Left ventricle myocardium superior (tissue), 1 donor: ENCODE measurements at places on chromosomes 13 and 19.

- no peak for DNase-seq
These were observed 20.7 kb upstream of the ZNF507 start for GRCh38 chr19:32324631-32325285.

- no peak for DNase-seq
These were observed 89.3 kb upstream of the UQCRFS1 start for GRCh38 chr19:29302002-29302928.

GRCh38 chr19:45542234-45542668 is 35.0 kb downstream of the VASP start:
- DNase-seq: no peak

GRCh38 chr19:43605875-43606568 is 5.9 kb upstream of the SRRM5 start:
- DNase-seq: no peak

- no peak for DNase-seq
These were observed 1.3 kb downstream of the PTBP1 start for GRCh38 chr19:798415-799075.

- no peak for DNase-seq
These were observed 49.6 kb downstream of the ABCC4 start for GRCh38 chr13:95251641-95252040.

DNA sequence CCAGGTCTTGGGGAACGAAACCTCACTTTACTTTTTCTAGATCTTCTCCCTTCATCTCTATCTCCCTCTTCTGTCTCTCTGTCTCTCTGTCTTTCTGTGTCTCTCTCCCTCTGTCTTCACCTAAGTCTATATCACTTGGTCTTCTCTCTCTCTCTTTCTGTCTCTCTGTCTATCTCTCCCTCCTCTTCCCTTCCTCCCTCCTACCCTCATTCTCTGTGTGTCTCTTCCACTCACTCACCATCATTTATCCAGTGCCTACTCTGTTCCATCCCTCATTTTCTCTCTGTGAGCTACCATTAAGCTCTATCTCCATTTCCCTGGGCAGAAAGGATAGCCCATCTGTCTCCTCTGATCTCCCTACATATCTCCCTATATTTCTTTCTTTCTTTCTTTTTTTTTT is 32.2 kb upstream of the FBL start:
- DNase-seq: no peak

- no peak for DNase-seq
These were observed 7.7 kb downstream of the ATP4B start for GRCh38 chr13:113650275-113650674.

DNA sequence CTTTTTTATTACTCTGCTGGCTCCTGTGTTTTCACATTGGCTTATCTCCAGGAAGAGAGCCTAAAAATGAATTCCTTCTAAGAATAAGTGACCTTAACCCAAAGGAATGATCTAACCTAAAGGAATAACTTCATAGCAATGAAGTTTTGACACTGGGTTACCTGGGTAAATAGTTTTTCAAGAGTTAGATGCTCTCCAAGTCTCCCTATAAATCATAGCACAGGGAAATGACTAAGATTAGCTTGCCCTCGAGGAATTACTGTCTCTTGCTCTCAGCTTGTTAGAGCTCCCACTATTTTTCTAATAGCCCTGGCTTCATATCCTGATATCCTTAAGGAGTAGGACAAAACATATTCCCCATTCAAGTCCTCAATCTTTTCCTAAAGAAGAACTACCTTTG is 66.3 kb downstream of the SPRY2 start:
- DNase-seq: no peak

- DNase-seq: no peak
These were observed 6.8 kb upstream of the ZNF765 start for GRCh38 chr19:53388168-53388567.

DNA sequence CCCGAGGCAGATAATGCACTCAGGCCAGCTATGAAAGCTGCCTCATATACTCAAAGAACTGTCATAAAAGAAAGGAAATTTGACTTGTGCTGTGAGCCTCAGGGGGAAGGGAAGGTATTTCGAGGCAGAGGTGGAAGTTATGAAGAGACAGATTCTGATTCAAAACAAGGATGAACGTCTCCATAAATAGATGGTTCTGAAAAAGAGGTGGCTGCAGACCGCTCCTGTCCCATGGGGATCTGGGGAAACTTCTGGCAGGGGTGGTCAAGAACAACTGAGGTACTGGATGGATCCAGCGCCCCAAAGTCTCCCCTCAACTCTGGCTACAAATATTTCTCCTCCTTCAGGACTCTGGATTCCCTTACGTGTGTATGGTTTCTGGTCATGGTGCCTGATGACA is 168.1 kb upstream of the IRS2 start:
- DNase-seq: no peak

DNA sequence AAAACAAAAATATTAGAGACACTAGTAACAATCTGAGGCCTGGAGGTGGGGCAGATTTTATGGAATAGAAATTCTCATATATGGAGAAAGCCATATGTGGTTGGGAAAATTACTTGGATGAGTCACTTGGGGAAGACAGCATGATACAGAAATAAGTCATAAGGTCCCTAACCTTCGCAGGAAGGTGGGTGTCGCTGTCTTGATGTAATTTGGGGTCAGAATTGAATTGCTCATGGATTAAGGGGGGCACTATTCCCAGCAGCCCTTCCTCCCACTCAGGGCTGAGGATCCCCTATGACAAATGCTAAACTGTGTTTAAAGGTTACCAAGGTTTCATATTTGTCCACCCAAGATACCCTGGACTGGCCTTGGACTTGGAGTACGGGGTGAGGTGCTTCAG is 5.0 kb downstream of the RDH8 start:
- no peak for DNase-seq

- no peak for DNase-seq
These were observed 569 bp downstream of the POLR1D start for GRCh38 chr13:27622102-27622820.

GRCh38 chr13:103965506-103966243 is 899.5 kb upstream of the SLC10A2 start:
- no peak for DNase-seq

DNA sequence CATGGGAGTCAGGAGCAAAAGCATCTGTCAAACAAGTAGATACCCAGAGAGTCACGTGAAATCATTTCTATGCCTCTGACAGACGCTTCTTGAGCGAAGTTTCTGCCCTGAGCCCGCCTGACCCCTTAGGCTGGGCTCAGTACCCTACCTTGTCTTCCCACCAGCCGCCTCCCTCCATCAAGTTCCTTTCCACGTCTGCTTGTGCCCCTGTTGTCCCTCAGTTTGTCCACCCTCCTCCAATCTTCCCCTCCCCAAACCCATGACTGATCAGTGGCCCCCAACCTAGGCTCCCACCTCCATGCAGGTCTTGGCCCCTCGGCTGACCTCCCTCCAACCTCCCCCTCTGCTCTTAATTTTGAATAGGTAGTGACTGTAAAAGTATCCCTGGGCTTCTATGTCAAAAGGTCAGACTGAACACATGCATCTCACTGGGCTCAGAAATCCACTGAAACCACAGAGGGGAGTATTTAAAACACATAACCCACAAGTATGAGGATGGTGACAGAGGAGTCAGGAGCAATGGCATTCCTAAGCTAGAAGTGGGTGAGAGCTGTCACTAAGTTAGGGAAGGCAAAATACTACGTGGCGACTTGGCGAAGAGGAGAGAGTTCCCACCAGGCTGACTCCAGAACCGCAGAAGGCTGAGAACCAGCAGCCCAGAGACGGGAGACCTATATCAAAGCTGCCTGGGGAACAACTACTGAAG is 1.7 kb upstream of the ZNF446 start:
- DNase-seq: no peak

GRCh38 chr13:36818804-36819738 is at the start of gene RFXAP:
TSS of gene RFXAP (plus strand) at chr13:36819222. CDS start at chr13:36819358, 136 bp downstream.
- peak; percentile 97 for DNase-seq

GRCh38 chr19:14006766-14007562 is 844 bp upstream of the RFX1 start:
- DNase-seq: peak; percentile 91

- no peak for DNase-seq
These were observed 79.5 kb upstream of the SERP2 start for GRCh38 chr13:44293908-44294735.

DNA sequence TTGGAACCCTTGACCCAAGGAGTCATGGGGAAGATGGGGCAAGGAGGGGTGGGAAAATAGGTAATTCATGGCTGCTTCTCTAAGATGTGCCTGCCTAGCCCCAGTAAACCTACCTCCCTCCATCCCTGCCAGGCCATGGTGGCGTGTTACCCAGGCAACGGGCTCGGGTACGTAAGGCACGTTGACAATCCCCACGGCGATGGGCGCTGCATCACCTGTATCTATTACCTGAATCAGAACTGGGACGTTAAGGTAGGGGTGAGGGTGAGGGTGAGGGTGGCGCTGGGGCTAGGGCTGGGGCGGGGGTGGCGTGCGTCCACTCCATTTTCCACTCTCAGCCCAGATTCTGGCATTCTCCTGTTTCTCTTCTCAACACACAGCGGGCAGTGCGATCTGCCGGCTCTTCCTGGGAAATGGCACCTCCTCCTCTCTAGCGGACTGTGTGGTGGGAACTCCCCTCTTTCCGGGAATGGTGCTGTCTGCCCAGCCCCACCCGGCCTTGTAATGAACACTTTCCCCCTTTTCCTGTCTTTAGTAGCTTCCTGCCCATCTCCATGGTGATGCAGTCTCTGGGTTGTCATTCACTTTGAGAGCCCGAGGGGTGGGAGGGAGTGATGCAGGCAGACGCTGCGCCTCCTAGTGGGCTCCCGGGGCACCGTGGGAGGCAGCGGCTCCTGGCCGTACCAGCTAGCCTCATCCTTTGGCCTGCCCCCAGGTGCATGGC is 7.6 kb downstream of the EGLN2 start:
- peak; percentile 84 for DNase-seq

DNA sequence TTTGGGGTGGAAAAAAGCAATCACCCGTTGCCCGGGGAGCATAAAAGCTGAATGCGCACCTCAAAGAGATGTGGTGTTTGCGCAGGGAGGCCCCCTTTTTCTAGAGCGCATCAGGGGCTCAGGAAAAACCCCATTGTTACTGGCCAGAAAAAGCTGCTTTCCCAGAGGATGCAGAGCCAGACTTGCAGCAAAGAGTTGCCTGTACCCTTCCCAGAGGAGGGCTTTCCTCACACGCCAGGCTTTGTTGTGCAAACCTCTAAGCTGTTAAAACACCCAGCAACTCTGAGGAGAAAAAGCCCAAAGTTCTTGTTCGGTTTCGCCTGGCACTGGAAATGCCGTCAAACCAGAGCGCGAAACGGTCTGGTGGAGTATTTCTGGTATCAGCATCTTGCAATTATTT is 29.3 kb downstream of the GSX1 start:
- no peak for DNase-seq

- no peak for DNase-seq
These were observed 36.3 kb downstream of the MCF2L start for GRCh38 chr13:113005076-113005865.
